T-helper 17 cell (primary cell): ENCODE measurements at places on chromosomes 4 and X.

GRCh38 chr4:169271692-169272007, 894 bp upstream of the SH3RF1 start:
- H3K4me1 ChIP-seq: peaks cover 3% of the 10 kb centered on the region
- no peak for DNase-seq
- peaks cover 59% of the 10 kb centered on the region for H3K27me3 ChIP-seq
- H3K4me3 ChIP-seq: peak overlapping the region; percentile 66

DNA sequence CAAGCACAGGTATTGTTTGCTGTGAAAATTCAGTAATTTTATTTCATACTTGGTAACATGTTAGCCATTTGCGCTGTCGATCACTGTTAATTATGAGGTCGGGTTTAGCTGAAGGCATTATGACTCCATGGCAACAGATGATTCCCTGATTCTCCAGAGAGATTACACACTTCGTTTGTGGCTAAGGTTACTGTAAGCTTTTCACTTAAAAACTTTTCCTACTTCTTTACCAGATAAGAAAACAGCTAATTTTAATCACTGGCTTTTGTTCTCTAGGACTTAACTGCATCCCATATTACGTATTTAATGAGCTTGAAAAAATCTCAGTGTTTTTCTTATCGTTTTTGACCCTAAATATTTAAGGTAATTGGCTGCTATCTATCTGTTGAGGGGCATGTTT, 2.1 kb downstream of the GSTCD start:
- H3K4me1 ChIP-seq: peaks cover 28% of the 10 kb centered on the region
- no peak overlapping the region for H3K27ac ChIP-seq
- no peaks in the 10 kb centered on the region for H3K27me3 ChIP-seq
- DNase-seq: no peak
- H3K4me3 ChIP-seq: no peak overlapping the region
- peaks cover 3% of the 10 kb centered on the region for H3K36me3 ChIP-seq

DNA sequence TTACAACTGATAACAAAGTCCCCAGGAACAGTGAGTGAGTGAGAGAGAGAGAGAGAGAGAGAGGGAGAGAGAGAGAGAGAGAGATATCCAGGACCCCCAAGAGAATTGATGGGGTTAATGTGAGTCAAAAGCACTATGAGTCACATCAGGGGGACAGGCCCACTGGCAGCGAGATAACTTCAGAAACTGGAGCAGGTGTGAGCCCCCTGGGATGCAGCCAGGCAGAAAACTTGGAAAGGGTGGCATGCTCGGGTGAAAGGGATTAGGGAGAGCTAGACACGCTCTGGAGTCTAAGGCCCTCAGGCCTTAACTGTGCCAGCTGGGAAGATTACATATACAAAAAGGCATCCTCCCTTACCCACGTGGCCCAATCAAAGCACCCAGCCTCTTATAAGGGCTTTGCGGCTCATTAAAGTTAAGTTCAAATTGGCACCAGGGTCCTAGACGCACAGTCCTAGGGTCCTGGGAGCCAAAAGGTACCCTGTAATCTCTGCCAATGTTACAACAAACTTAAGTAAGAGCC, 841 bp downstream of the ACOT9 start:
- H3K4me3 ChIP-seq: peak overlapping the region; percentile 88
- H3K27ac ChIP-seq: peak overlapping the region; percentile 87
- peaks cover 21% of the 10 kb centered on the region for H3K4me1 ChIP-seq
- no peaks in the 10 kb centered on the region for H3K27me3 ChIP-seq

GRCh38 chrX:69024161-69024736, 141.0 kb downstream of the PJA1 start:
- no peak overlapping the region for H3K4me3 ChIP-seq
- H3K4me1 ChIP-seq: no peaks in the 10 kb centered on the region
- H3K27ac ChIP-seq: no peak overlapping the region
- no peaks in the 10 kb centered on the region for H3K27me3 ChIP-seq

DNA sequence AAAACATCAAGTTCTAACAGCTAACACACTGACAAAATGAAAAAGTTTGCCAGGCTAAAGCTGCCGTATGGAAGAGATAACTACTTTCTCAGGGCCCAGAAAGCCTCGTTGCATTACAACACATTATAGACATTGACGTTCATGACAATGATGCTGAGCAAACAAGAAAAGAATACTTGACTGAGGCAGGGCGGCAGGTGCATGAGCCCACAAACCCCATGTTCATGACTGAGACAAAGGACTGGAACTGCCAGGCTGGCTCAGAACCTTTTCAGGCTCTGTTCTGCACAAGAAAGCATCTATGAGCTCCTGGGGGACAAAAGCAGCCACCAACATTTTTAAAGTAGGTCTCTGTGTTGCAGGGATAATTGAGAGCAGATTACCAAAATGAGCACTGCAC, 13.6 kb downstream of the TLR6 start:
- no peak overlapping the region for H3K4me3 ChIP-seq
- peaks cover 12% of the 10 kb centered on the region for H3K4me1 ChIP-seq
- H3K27me3 ChIP-seq: no peaks in the 10 kb centered on the region
- DNase-seq: no peak

DNA sequence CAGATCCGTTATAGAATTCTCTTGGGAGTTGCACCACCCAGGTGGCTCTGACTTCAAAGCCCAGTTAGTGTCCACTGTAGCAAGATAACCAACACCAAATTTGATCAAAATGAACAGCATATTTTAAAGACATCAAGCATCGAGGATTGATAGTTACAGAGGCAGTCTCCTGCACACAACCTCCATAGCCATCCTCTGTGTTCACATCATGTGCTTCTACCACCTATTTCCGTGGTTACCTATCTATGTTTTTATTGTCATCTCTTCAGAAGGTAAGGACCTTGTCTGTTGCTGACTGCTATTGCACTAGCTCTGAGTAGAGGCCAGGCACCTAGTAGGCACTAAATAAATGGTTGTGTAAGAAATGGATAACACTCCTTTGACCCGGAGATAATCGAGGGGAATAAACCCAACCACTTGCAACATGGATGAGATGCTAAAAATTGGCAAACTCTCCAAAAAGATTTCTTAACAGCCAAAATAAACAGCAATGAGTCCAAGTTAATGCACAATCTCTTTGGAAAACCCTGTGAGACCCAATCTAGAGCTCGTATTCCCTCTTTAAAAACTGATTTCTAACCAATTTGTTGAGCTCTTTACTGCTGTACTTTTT, 14.7 kb upstream of the C1QTNF7 start:
- H3K36me3 ChIP-seq: peaks cover 3% of the 10 kb centered on the region
- no peak overlapping the region for H3K4me3 ChIP-seq
- peak overlapping the region; percentile 39 for H3K27ac ChIP-seq

DNA sequence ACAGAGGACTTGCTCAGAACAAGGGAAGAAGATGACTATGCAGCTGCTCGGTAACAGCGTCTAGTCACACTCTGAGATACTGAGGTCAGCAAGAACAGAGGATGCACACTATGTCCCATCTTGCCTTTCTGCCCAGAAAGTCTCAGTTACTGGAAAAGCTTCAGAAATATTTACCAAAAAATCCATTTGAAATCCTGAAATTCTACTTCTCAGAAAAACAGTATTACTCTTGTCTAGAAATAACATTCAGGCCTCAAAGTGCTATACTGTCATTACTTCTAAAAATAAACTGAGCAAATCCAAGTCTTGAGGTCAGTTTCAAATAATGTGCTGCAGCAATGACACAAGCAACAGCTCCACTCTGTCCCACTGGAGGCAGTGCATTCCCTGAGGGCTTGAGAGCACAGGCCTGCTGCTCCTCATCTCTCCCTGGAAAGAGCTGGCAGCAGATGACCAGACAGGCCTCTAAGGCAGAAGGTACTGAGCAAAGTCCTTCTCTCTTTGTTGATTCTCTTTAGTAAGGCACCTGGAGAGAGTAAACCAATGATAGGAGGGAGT, 76.9 kb downstream of the CAMK2D start:
- no peaks in the 10 kb centered on the region for H3K27me3 ChIP-seq
- H3K4me3 ChIP-seq: no peak overlapping the region
- H3K4me1 ChIP-seq: peaks cover 39% of the 10 kb centered on the region
- H3K27ac ChIP-seq: peak overlapping the region; percentile 96
- H3K36me3 ChIP-seq: peaks cover 3% of the 10 kb centered on the region

- H3K36me3 ChIP-seq: no peaks in the 10 kb centered on the region
- DNase-seq: no peak
- H3K4me3 ChIP-seq: no peak overlapping the region
- no peaks in the 10 kb centered on the region for H3K27me3 ChIP-seq
These were observed 73.0 kb upstream of the FRMPD4 start for GRCh38 chrX:12065251-12065650.

DNA sequence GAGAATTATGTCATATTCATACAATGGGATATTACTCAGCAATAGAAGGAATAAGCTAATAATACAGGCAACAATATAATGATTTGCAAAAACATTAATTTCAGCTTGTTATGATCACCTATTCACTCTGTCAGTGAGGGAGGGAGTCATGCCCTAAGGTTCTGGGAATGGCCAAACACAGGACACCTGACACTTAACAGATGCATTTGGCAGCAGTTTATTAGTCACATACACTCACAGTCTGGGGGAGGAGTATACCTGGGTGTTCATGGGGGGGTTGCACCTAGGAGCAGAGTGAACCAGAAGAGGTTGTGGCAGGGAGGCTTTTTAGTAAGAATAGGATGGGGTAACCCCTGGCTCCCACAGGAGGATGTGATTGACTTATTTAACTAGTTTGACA, 38.3 kb downstream of the SERPINA7 start:
- H3K4me3 ChIP-seq: no peak overlapping the region
- H3K4me1 ChIP-seq: no peaks in the 10 kb centered on the region
- H3K27ac ChIP-seq: no peak overlapping the region
- H3K27me3 ChIP-seq: no peaks in the 10 kb centered on the region
- DNase-seq: no peak
- H3K36me3 ChIP-seq: no peaks in the 10 kb centered on the region

GRCh38 chr4:166034965-166035364, 161.9 kb downstream of the TLL1 start:
- no peaks in the 10 kb centered on the region for H3K36me3 ChIP-seq
- no peaks in the 10 kb centered on the region for H3K27me3 ChIP-seq
- DNase-seq: no peak
- no peaks in the 10 kb centered on the region for H3K4me1 ChIP-seq
- no peak overlapping the region for H3K4me3 ChIP-seq
- no peak overlapping the region for H3K27ac ChIP-seq

GRCh38 chr4:24853142-24853541, 57.8 kb downstream of the SOD3 start:
- no peaks in the 10 kb centered on the region for H3K36me3 ChIP-seq
- no peaks in the 10 kb centered on the region for H3K27me3 ChIP-seq
- H3K4me1 ChIP-seq: no peaks in the 10 kb centered on the region
- no peak overlapping the region for H3K4me3 ChIP-seq

DNA sequence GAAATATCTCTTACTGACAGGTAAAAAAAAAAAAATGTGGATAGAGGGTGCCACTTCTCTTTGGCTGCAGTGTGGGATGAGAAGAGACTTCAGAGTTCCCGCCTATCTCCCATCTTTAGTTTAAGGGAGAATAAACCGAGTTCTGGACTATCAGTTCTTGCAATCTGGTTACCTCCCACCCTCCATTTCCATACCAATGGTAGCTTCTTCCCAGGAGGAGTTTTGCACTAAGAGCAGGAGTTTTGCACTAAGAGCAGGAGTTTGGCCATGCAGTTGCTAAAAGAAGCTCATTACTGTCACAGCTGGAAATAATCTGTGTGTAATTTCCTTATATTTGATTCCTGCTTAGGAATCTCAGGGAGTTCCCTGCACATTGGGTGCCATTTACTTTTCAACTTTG, 10.8 kb upstream of the GUCY1B1 start:
- no peaks in the 10 kb centered on the region for H3K36me3 ChIP-seq
- H3K27ac ChIP-seq: no peak overlapping the region
- H3K27me3 ChIP-seq: peaks cover 6% of the 10 kb centered on the region
- H3K4me3 ChIP-seq: no peak overlapping the region
- no peak for DNase-seq

GRCh38 chr4:56511098-56511497, 5.5 kb downstream of the ARL9 start:
- H3K4me3 ChIP-seq: no peak overlapping the region
- no peak overlapping the region for H3K27ac ChIP-seq
- no peak for DNase-seq
- H3K4me1 ChIP-seq: peaks cover 6% of the 10 kb centered on the region
- peaks cover 3% of the 10 kb centered on the region for H3K36me3 ChIP-seq

DNA sequence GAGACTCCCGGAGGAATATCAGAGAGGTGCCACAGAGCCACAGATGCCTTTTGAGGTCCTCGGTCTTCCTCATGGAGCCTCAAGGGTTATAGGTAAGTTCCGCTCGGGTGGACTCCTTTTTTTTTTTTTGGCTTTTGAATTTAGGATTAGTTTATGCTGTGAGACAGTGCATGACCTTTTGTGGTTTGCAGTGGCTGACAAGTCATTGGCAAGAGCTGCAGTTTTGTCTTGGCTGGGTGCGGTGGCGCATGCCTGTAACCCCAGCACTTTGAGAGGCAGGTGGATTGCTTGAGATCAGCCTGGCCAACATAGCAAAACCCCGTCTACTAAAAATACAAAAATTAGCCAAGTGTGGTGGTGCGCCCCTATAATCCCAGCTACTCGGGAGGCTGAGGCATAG, 4.5 kb upstream of the GRSF1 start:
- no peak overlapping the region for H3K4me3 ChIP-seq
- H3K36me3 ChIP-seq: no peaks in the 10 kb centered on the region
- DNase-seq: no peak
- peaks cover 3% of the 10 kb centered on the region for H3K4me1 ChIP-seq
- no peak overlapping the region for H3K27ac ChIP-seq
- no peaks in the 10 kb centered on the region for H3K27me3 ChIP-seq

DNA sequence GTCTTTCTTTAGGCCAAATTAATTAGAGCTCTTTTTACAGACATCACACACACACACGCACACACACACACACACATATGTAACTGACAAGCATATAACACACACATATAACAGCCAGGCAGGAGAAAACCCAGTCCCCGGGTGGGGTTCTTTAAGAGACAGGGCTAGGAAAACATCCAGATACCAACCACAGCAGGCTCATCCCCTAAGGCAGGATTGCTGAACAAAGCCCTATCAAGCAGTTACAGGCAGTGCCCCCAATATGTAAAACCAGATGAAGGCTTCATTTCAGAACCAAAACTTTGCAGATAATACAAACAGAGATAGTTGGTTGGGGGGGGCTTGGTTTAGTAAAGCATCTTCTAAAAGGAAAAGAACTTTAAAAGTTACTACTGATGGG, 18.0 kb upstream of the FAM47E start:
- no peaks in the 10 kb centered on the region for H3K36me3 ChIP-seq
- no peak for DNase-seq
- H3K4me3 ChIP-seq: no peak overlapping the region
- no peaks in the 10 kb centered on the region for H3K4me1 ChIP-seq
- H3K27ac ChIP-seq: no peak overlapping the region

GRCh38 chr4:111943796-111944203, 201.5 kb upstream of the FAM241A start:
- H3K4me3 ChIP-seq: no peak overlapping the region
- no peak for DNase-seq
- peaks cover 4% of the 10 kb centered on the region for H3K4me1 ChIP-seq
- H3K36me3 ChIP-seq: no peaks in the 10 kb centered on the region
- peaks cover 11% of the 10 kb centered on the region for H3K27me3 ChIP-seq
- H3K27ac ChIP-seq: peak overlapping the region; percentile 44

DNA sequence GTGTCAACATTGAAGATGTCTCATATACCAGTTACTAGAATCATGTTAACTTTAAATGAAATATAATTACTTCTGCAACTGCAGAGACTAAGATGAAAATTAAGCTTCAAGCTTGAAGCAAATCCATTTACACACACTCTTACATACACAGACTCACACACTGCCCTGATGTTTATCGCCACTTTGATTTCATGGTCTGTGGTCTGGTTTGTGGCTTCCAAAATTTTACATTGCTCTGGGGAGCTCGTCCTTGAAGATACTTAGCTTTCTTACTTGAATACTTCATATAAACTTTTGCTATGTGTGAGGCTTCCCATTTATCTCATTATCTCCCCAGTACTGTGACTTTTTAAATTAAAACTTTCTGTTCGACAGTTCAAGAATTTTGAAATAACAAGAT, 35.8 kb downstream of the ARHGEF38 start:
- no peak overlapping the region for H3K4me3 ChIP-seq
- H3K27me3 ChIP-seq: peaks cover 43% of the 10 kb centered on the region
- no peak for DNase-seq
- no peak overlapping the region for H3K27ac ChIP-seq
- no peaks in the 10 kb centered on the region for H3K36me3 ChIP-seq
- peaks cover 2% of the 10 kb centered on the region for H3K4me1 ChIP-seq
